ENCODE measurements at places on chromosomes 3 and 15. TPM values are rescaled to one million over a fixed set of nuclear protein-coding genes. Genes with fewer than 3 reads are reported as not detected.
A peak's percentile ranks its signal among the peaks of the same experiment; 100 is the strongest.

- no peak for DNase-seq
These were observed 8.3 kb downstream of the PPP2R3A start for GRCh38 chr3:135973841-135974240.

DNA sequence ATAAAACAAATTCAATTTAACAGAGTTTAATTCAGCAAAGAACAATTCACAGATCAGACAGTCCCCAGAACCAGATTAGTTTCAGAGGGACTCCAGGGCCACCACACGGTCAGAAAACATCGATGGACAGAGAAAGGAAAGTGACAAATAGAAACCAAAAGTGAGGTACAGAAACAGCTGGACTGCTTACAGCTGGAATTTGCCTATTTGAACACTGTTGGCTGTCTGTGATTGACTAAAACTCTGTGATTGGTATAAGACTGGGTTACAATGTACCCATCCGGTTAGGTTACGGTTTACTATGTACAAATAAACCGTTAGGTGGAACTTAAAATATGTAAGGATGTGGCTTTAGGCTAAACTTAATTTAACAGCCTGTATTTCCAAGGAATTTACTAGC is 30.3 kb downstream of the MOBP start:
- DNase-seq: no peak

DNA sequence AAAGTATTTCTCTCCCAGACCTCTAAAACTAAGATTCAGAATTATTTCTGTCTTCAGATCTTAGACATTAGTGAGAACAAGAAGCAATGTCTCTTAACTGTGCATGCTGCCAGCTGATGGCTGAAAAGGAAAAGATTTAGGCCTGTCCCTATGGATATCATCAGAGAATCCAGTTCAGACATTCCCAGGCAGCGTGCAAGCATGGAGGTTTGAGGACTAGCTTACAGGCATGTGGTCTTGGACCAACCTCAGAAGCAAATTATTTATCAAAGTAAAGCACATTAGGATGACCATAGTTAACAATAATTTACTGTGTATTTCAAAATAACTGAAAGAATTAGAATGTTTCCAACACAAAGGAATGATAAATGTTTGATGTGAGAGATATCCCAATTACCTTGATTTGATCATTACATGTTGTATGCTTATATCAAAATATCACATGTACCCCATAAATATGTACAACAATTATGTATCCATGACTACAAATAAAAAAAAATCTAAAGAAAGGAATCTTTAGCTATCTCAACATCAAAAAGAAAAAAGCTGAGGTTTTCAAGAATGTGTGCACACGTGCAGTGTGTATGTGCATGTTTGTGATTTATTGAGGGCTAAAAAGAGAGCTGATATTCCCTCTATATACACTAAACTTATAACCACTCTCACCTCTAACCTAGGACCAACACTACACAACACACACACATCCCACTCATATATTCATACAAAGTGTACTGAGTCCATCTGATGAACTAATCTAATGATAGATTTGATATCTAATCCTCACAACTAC is 108.9 kb upstream of the THBS1 start:
- DNase-seq: no peak

GRCh38 chr3:10193692-10194327 is 29.1 kb downstream of the IRAK2 start:
- peak; percentile 15 for DNase-seq

DNA sequence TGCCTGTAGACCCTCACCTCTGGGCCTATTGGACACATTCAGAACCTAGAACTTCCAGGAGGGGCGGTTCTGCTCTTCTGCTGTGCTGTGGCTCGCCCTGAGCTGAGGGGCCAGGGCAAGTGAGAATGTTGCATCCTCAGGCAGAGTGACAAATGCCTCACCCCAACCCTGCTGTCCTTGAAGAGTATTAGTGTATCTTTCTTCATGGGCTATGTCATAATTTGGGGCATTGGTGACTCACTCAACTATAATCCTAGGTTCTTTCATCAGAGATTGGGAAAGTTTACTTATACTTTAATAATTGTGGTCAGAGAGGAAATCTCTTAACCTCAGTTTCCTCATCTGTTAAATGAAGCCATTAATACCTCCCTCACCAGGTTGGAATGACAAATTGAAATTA is 143.8 kb downstream of the SV2B start:
- DNase-seq: no peak

DNA sequence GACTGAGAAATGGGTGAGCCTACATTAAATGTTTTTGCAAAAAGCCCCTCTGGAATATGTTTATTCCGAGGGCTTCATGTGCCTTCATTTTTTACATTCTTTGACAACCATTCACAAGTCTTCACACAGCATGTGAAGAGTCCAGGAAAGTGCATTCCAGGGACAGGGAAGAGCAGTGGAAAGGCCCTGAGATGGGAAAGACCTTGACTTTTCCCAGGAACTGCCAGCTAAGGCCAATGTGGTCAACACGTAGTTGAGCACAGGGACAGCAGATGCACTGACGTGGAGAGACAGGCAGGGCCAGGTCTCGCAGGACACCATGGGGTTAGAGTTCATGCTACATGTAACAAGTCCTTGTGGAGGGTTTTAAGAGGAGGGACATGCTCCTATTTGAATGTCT is 21.7 kb downstream of the SSR3 start:
- DNase-seq: no peak

DNA sequence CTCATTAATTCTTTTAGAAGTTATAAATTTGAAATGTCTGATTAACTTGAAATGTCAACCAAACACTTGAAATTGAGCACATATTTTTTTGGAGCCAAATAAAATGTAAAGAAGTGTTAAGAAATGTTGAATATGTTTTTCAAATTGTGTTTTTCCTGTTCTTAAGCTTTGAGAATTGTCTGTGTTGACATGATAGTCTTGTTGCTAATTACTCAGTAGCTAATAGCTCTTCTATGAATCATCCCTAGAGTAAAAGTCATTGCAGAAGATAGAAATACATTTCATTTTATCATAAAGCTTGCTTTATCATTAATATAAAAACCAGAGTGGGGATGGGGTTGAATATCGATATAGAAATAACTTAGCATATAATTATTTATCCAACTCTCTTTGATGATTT is 41.9 kb upstream of the ABHD10 start:
- no peak for DNase-seq

- DNase-seq: peak; percentile 23
These were observed 80.6 kb downstream of the ARIH1 start for GRCh38 chr15:72554471-72555425.

DNA sequence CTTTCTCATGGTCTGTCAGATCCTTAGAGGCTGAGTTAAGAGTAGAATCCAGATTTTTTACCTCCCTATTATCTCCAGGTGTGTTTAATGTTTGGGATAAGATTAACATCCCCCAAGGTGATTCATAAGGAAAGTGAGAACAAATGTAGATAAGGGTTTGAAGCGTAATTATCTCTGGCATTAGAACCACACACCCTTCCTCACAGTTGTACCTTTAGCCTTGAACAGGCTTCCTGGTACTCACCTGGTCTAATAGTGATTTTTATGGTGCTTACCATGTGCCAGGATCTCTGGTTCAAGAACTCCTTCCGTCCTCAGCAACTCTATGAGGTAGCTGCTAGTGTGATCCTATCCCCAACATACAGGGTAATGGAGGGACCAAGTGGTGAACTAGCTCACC is 27.7 kb downstream of the SEMA6D start:
- DNase-seq: no peak

- no peak for DNase-seq
These were observed 26.5 kb downstream of the NEO1 start for GRCh38 chr15:73078722-73079121.

GRCh38 chr3:134654031-134654430 is 3.2 kb upstream of the KY start:
- DNase-seq: no peak

DNA sequence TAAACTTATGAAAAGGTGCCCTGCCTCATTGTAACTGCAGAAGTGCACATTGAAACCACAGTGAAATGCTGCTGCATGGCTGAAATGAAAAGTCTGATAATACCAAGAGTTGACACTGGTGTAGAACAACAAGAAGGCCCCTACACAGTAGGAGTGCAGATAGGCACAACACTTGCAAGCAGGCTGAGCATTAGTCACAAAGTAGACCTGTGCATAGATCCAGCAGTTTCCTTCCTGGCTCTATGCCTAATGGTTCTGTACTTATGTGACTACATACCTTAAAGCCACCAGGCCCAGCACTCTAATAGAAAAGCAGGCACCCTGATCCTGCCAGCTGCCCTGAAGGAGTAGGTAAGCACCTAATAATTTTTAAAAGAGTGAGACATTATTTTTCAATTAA is 41.8 kb downstream of the PRR23E start:
- no peak for DNase-seq

- no peak for DNase-seq
These were observed 270.3 kb upstream of the CFAP20DC start for GRCh38 chr3:59320080-59320479.

DNA sequence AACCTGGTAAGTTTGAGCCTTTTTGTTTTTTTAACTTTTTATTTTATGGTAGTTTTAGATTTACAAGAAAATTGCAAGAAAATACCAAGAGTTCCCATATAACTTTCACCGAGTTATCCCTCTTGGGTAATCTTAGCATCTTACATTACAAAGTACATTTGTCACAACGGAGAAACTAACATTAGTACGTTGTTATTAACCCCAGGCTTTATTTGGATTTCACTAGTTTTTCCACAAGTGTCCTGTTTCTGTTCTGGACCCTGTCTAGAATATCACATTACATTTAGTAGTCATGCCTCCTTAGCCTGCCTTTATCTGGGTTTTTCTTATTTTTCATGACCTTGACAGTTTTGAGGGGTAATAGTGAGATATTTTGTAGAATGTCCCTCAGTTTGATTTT is 53.5 kb upstream of the KPNA4 start:
- no peak for DNase-seq

- DNase-seq: no peak
These were observed 87.0 kb upstream of the LMOD3 start for GRCh38 chr3:69209413-69209812.

DNA sequence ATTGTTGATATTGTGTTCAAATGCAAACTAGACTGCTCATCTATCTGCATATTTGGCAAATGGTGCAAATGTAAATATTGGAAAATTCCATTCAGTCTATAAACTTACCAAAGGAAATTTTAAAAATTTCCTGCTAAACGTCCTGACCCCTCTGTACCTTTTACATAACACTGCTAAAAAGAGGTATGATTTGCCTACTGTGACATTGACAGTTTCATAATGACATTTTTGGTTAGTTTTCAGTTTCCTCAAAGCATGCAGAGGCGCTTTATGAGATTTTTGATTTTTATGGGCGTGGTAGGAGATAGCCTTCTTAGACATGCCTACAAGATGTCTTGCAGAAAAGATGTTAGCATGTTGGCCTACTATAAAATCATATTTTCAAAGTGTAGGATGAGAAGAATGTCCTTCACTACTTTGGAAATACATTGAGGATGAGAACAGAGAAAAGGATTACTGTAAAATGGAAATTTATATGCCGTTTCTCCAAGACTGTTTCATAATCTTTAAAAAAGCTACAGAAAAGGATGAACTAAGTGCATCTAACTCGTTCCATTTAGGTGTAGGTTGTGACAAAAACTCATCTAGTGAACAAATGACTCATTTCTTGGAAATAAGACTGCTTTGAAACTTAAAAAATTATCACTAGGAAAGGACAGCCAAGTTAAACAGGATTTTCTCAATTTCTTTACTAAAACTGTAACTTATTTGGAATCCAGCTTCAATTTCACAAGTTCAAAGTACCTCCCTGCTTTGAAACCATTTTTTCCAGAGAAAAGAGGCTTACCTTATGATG is 14.5 kb upstream of the ISLR start:
- DNase-seq: no peak

GRCh38 chr15:98769867-98770266 is 121.5 kb downstream of the IGF1R start:
- no peak for DNase-seq

GRCh38 chr3:112407214-112407887 is 74.4 kb downstream of the CD200 start:
- no peak for DNase-seq

- peak; percentile 50 for DNase-seq
These were observed 3.0 kb downstream of the ALCAM start for GRCh38 chr3:105369500-105370371.

DNA sequence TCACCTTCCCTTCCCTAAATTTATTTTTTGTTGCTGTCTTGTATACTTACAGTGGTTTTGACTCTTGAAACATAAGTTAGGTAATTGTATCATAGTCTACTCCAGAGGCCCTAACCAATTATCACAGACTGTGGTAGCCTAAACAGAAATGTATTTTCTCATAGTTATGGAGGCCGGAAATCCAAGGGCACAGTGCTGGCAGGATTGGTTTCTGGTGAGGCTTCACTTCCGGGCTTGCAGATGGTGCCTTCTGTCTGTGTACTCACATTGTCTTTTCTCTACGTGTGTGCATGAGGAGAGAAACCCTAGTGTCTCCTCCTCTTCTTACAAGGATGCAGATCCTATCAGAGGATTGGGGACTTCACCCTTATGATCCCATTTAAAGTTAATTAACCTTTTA is 290.2 kb upstream of the KCNMB2 start:
- DNase-seq: no peak

DNA sequence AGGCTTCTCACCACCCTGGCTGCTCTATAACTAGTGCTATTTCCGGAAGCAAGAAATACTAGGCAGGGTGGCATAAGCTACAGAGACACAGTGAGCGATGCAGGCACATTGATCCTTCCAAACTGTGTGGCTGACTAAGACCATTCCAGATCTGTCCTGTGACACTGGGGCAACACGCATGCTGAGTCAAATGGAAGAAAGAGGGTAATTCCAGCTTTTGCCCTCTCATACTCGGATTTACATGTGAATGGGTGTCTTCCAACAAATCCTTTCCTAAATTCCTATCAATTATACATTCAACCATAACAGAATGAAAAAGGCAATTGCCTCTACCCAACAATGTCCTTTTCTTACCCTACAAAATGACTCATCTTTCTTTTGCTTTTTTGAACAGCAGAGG is 5.1 kb downstream of the FSIP1 start:
- no peak for DNase-seq

GRCh38 chr3:127597020-127597771 is 1.0 kb upstream of the MCM2 start:
- no peak for DNase-seq

Gene LYZL4
- total RNA-seq: not detected

Gene BOC
- not detected for total RNA-seq

Gene EPHB3
- total RNA-seq: 0.16 TPM

Gene EPM2AIP1
- 10.1 TPM for total RNA-seq

Gene POLQ
- total RNA-seq: 20.7 TPM

Gene ZNF620
- total RNA-seq: 10.1 TPM

Gene ASB14
- total RNA-seq: not detected

Gene GRIP2
- not detected for total RNA-seq

Gene UROC1
- total RNA-seq: not detected

Gene USP50
- not detected for total RNA-seq

Gene CILP
- total RNA-seq: not detected

Gene ATP11B
- total RNA-seq: 83.3 TPM

Gene STX19
- not detected for total RNA-seq

Gene GHSR
- total RNA-seq: not detected

Gene ANKRD63
- total RNA-seq: not detected

Gene HTR3E
- not detected for total RNA-seq

Data from activated naive CD8-positive, alpha-beta T cell treated with anti-CD3 and anti-CD28 coated beads for 36 hours (primary cell).